Non-pigmented ciliary epithelial cell (primary cell): ENCODE measurements at places on chromosomes 1 and 21.

- no peak for DNase-seq
Measured at GRCh38 chr1:169495916-169496315, 10.2 kb upstream of the SLC19A2 start.

GRCh38 chr1:79441238-79441637, 434.7 kb upstream of the ADGRL4 start:
- DNase-seq, result no peak

GRCh38 chr21:33325222-33326067, 675 bp downstream of the IFNAR1 start:
- no peak for DNase-seq

DNA sequence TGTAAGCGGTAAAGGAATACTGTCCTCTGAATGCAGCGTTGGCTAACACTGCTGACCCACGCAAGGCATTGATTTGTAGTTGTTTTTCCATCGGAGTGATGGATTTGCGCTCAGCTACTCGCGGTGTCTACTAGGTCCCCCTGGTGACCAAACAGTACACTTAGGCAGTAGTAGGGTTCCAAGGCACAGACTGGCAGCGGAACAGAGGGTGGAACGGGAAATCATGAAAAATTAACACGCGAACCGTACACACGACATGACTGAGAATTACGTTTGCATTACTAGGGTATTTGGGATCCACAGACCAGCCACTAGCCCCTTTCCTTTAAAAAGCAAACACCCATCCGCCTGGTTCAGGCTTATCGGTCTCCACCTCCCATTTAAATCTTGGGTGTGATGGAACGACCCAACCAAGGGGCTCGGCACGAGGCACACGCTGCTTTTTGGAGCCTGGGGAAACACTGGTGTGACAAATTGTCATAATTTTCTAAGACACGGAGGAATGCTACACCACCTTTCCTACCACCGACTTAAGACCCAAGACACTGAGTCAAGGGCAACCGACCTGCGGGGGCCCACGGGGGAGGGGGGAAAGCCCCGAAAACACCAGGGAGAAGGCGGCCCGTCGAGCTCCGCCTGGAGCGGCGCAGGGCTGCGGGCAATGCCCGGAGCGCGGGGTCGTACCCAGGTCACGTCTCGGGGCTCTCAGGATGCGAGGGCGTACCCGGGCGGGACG, 699 bp downstream of the DIPK1A start:
- no peak for DNase-seq

DNA sequence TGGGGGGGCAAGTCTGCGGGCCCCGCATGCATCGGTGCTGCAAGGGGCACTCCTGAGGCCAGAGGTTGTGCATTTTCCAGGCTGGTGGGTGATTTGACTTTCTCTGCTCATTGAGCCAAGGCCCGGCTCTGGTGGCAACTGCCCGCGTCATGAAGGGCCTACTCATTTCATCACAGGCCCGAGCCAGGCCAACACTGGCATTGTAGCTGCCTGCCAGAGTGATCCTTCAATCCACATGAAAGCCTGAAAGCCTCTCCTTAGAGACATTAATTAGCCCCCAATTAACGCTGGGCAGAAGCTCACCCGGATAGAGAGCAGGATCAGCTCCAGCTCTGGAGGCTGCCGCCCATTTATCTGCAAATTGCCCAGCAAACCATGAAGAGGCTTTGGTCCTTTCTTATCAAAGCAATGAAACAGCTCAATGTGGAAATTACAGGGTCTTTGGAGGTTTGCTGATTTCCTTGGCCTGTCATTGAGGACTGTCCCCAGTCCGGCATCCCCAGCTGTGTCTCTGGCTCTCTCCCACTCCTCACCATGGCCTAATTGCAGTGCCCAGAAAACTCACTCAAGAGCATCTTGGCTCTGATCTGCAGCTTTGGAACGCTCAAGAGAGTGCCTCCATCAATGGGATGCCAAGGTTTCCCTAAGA, 50.4 kb upstream of the STUM start:
- no peak for DNase-seq

DNA sequence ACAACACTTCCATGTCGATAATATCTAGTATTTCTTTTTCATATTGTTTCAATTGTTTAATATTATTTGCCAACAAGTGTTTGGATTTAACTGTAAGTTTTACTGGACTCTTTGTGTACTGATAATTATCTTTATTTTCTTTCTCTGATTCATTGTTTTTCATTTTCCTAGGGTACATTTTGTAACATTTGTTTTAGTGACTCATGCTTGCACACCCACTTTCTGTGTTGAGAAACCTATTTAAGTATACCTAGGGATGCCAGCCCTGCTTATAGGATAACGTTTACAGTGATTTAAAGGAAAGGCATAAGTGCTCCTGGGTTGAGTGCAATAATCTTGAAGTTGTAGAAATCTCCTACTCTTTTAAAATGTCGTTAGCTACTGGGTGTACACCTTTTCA, 1386.0 kb upstream of the ADGRL4 start:
- DNase-seq, result no peak

DNA sequence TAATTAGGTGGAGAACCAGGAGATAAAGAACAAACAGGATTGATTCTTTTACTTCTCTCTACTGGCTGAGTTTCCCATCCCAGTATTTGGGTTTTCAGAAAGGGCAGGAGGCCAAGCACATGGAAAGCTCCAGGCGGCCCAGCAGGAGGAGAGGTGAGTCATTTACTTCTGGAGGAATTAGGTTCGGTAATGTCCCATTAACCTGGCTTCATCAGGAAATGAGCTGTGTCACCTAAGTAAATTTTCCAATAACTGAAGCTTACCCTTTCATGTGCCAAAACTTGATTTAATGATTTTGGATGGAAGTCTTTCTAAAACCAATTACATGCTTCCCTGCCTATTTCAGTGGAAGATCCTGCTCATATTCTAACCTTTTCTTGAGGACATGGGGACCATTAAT, 257.6 kb upstream of the USP24 start:
- DNase-seq, result no peak

DNA sequence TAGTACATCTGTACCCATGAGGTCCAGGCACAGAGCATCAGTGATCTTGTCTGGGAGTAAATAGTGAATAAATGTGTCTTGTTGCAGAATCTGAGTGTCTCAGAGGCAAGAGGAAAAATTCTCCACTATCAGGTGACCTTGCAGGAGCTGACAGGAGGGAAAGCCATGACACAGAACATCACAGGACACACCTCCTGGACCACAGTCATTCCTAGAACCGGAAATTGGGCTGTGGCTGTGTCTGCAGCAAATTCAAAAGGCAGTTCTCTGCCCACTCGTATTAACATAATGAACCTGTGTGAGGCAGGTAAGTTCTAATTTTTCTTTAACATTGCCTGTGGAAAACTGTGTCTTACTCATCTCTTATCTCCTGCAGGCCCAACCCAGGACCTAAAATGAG, 43.1 kb downstream of the IL12RB2 start:
- no peak for DNase-seq

DNA sequence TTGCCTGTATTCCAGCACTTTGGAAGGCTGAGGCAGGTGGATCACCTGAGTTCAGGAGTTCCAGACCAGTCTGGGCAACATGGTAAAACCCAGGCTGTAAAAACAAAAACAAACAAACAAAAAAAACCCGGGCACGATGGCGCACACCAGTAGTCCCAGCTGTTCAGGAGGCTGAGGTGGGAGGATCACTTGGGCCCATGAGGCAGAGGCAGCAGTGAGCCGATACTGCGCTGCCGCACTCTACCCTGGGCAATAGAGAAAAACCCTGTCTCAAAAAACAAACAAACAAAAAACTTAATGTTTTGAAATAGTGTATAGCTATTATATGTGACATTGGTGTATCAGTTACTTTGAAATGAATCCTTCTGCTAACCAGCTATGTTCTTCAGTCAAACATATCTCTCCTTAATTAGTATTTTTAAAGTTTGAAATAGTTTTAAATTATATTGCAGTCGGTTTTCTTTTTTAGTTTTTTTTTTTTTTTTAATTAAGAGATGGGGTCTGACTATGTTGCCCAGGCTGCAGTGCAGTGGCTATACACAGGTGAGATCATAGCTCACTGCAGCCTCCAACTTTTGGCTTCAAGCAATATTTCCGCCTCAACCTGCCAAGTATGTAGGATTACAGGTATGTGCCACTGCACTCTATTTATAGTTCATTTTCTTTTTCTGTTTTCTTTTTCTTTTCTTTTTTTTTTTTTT, 11.3 kb downstream of the SPEN start:
- no peak for DNase-seq

DNA sequence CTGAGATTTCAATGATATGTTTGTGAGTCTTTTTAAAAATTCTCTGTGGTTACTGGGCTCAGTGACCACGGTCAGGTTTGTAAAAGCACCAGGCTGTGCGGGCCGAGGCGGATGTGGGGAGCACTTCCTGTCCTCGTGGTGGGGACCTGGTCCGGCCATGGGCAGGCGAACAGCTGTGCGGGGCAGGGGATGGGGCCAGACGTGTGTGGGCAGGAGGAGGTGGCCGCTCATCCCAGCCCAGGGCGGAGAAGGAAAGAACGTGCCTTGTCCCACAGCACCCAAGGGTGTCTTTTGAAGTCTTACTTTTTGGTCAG, 5.2 kb upstream of the OXCT2 start:
- no peak for DNase-seq

DNA sequence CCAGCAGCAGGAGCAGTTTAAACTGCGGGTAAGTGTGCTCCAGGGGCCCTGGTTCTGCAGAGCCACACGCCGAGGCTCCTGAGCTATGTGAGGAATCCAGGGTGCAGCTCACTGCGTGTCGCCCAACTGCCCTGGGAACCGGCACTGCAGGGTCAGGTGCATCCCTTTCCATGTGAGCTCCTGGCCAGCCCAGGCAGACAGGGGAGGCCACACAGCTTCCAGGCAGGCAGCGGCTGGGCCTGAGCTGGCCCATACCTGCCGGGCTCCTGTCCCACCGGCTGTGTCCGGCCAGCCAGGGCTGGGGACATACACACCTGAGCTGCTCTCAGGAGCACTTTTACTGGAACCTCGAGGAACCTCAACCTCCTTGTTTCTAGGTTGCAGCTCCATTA, 18.6 kb upstream of the COL18A1 start:
- no peak for DNase-seq

DNA sequence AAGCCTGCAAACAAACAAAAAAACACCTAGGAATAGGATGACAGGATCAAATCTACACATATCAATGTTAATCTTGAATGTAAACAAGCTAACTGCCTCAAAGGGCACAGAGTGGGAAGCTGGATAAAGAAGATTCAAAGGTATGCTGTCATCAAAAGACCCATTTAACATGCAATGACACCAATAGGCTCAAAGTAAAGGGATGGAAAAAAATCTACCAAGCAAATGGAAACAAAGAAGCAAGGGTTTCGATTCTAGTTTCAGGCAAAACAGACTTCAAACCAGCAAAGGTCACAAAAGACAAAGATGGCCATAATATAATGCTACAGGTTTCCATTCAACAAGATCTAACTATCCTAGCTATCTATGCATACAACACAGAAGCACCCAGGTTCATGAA, 16.2 kb upstream of the OR2T10 start:
- DNase-seq, result no peak

- DNase-seq, result no peak
Measured at GRCh38 chr1:81424061-81424460, 376.7 kb upstream of the ADGRL2 start.

GRCh38 chr1:180600343-180600742, 31.5 kb upstream of the XPR1 start:
- DNase-seq, result no peak

GRCh38 chr1:235050911-235051360, 77.7 kb downstream of the TOMM20 start:
- DNase-seq, result no peak

DNA sequence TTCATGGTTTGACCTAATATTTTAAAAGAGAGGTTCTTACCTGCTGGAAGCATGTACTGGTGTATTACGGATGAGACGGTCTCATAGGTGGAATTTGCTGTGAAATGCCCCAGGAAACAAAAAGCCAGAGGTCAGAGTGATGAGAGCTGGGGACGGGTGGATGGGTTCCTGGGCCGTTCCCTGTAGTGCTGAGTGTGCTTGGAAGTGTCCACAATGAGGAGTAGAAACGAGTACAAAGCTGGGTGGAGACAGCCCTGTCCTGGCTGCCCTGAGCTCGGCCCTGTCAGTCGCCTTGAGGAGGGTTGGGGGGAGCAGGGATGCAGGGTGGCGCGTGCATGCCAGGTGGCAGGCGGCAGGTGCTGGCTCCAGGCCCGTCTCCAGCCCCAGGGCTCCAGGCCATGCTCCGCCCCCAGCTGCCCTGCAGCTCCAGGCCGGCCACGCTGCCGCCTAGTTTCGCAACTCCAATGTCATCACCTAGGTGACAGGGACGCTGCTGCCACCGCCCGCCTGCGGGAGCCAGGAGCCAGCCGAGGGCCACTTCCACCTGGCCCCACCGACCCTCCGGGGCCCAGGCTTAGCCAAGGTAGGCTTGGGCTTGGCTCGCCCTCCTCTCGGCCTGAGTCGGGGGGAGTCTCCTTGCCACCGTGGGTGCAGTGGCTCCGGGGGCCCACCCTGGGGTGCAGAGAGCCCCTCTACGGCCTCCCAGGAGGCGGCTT, 16.4 kb downstream of the TP73 start:
- DNase-seq, result no peak

GRCh38 chr1:24468685-24469316, 33.8 kb upstream of the RCAN3 start:
- no peak for DNase-seq

- DNase-seq, result no peak
Measured at GRCh38 chr1:51255331-51255730, 19.3 kb downstream of the RNF11 start.

DNA sequence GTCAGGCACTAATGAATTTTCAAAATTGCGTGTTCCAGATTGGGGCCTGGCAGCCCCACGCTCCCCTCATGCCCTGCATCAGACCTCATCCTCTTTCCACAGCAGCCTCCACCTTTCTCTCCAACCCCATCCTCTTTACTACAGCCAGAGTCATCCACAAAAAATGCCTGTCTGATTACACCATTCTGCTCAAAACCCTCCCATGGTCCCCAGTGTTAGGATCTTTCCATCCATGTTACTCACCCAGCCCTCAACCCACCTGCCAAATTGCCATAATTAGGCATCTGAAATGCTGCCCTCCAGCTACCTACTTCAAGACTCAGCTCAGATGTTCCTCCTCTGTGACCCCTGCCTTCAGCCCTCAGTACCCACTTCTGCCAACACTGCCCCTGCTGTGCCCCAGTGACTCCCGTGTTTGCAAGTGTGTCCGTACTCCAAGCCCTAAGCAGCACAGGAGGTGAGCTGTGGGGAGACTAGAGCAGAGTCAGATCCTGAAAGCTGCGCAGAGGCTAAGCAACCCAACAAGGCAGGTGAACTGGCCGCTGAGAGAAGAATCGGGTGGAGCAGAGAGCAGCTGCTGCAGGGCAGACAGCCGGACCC, 715 bp upstream of the ARTN start:
- DNase-seq, result no peak

GRCh38 chr1:109094377-109094803, 3.8 kb downstream of the TMEM167B start:
- DNase-seq, result no peak

- no peak for DNase-seq
Measured at GRCh38 chr1:205767248-205767647, 8.0 kb downstream of the RAB29 start.
